ENCODE measurements at places on chromosomes 12 and 14.

DNA sequence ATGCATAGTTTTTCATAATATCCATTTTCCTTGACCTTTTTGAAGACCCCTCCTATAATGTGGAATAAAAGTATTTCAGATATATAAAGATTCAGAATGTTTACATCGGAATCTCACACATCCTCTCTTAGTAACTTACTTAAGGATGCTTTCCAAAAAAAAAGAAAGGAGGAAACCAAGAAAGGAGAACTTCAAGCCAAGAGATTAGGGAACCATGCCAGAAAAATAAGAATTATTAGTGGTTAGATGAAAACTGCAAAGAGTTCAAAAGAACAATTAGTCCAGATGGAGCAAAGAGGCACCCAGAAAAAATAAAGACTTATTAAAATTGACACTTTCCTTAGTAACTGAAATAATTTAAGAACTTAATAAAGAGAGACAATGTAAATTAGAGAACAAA, 179.2 kb downstream of the DUSP6 start:
- DNase-seq = no peak

- DNase-seq = no peak
These were observed 227.5 kb upstream of the LRIG3 start for GRCh38 chr12:59147791-59148190.

GRCh38 chr12:39123580-39124253, 218.3 kb upstream of the CPNE8 start:
- DNase-seq = no peak

- no peak for DNase-seq
These were observed 38.8 kb upstream of the TMCC3 start for GRCh38 chr12:94689002-94689645.

- DNase-seq = no peak
These were observed 56.4 kb downstream of the KDM5A start for GRCh38 chr12:332581-333205.

DNA sequence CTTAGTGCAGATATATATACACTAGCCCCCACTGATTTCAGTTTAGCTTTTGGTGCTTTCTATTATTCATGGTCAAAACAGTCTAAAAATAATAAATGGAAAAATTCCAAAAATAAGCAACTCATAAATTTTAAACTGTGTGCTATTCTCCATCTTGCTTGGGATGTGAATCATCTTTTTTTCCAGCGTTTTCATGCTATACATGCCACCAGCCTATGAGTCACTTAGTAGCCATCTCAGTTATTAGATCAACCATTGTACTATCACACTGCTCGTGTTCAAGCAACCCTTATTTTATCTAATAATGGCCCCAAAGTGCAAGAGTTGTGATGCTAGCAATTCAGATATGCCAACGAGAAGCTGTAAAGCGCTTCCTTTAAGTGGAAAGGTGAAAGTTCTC, 73.9 kb upstream of the KRR1 start:
- no peak for DNase-seq

DNA sequence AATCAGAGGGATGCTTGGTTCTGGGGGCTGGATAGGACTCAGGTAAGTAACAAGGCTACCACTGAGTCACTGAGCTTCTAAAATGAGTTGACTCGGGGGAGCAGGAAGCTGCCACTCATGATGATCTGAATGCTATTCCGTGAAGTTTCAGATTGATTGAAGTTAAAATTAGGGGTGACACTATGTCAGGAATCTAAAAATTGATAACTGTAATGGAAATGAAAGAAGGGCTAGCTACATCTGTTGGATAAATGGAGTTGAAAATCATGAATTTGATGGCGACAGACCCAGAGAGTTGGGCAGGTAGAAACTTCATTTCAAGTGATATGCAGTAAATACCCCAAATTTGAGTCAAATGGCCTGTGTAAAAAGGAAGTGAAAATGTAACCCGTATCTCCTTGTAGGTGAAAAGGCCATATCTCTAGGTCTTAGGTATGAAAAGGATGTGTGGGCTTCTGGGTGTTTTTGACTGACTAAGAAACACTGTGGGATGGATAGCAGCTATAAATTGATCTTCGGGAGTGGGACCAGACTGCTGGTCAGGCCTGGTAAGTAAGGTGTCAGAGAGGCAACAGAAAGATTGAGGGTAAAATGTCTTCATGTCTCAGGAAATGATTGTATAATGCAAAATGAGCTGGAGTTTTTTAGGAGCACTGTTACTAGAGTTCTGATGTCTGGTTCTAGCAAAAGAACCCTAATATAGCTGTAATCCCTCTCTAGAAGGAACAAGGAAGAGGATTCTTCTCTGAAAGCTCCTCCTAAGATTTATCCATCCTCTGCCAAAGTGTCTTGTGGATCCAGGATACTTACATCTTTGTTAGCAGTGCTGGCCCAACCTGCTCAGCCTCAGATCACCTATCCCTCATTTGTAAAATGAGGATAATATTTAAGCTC, 57.3 kb downstream of the DAD1 start:
- no peak for DNase-seq

- DNase-seq = no peak
These were observed 15.3 kb downstream of the RFLNA start for GRCh38 chr12:124310178-124310577.

- DNase-seq = no peak
These were observed 118.9 kb downstream of the CHST11 start for GRCh38 chr12:104575442-104576186.

DNA sequence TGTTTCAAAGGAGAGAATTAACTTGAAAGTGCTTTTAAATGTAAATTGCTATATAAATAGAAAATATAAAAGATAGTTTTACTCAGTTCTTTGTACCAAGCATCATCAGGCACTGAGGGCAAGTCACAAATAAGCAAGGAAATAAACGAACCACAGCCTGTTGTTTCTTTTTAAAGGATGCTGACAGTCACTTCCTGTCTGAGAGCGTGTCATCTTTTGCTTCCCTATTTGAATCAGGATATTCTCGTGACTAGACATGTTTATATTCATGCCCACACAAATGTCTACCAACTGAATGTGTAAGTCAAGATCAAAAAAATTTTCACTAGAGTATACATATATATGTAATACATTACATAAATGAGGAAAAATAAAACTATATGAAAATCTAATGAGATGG, 31.4 kb upstream of the SLC2A13 start:
- peak; percentile 19 for DNase-seq

GRCh38 chr14:104356738-104357688, 218.6 kb downstream of the KIF26A start:
- DNase-seq = no peak

DNA sequence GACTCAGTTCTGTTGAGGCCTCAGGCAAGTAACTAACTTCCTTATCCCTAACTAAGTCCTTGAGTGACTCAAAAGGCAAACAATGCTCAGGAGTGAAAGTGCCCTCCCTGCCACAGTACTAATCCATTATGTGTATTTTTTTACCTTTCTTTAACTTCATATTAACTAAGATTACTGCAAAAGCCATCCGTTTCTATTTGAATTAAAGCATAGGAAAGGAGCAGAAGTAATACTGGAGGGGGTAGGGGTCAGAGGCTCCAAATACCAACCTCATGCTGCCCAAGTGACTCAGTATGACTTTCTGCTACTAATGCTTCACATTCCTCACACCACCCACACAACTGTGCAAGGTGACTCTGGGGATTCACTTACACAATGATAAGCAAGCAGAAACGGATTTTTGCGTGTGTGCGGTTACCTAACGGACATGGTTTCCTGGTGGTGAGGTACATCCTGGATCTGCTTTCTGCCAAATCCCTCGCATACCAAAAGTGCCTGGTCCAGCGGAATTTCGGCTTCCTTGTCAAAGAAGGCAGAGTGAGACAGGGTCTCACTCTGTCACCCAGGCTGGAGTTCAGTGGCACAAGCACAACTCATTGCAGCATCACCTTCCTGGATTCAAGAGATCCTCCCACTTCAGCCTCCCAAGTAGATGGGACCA, 25.1 kb downstream of the MOK start:
- peak; percentile 78 for DNase-seq

DNA sequence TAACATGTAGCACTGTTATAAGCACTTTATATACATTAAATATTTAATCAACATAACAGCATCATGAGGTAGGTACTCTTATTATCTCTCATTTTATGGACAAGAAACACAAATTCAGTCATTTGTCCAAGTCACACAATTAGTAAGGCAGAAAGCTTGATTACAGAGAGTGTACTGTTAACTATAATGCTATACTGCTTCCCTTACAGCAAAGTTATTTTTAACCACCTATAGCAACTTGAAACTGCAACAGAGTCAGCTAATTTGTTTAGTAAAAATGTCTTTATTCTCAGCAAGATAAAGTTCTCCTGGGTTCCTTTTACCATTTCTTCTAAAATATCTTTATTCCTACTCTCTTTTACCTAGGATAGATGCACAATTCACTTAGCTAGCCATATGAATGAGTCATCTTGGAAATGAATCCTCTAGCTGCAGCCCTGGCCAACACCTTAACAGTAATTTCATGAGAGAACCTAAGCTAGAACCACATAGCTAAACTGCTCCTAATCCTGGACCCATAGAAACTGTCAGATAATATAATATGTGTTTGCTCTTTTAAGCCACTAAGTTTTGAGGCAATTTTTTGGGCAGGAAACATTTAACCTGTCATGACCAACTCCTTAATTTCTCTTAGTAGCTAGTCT, 90.2 kb upstream of the HECTD1 start:
- DNase-seq = no peak

DNA sequence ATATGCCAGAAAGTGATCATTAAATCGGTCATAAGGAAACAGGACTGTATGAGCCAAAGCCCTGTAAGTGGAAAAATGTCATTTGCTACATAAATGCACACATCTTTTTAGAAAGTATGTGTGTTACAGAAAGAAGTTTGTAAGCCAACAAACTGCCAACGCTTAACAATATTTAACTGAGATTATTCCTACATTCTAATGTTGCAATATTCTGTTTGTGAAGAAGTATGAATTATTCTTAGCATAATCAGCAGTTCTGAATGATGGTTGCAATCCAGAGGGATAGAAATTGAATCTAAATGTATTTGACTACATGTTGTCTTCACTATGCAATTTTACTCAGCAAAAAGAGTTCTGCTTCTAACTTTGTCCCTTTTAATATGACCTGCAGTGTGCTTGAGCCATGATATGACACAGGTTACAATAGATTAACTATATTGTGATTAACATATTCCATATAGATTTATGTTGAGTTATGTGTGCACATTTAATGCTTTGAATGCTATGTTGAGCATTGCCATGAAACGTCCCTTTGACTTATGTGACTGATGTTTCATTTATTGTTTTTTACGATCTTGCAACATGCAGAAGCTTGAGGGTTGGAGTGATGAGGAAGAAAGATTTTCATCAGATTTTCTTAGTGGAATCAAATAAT, 66.8 kb upstream of the PTPRQ start:
- DNase-seq = no peak

- no peak for DNase-seq
These were observed 390 bp downstream of the BRAP start for GRCh38 chr12:111685322-111685810.

DNA sequence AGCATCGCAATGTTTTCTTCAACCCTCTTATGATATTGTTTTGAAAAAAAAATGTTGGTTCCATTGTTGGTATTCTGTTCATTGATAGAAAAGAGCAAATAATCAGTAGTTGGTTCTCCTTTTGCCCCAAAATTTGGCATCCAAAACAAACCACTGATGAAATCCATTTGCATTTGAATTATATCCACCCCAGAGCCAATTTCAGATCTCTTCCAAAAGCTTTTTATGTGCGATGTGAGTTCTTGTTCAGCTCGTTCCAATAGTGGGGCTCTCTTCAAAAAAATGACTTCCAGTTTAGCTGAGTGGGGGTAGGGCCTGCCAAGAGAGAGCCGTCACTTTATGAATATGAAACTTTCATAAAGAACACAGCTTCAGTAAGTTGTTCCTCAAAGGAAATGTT, 130.7 kb downstream of the DIO2 start:
- no peak for DNase-seq

DNA sequence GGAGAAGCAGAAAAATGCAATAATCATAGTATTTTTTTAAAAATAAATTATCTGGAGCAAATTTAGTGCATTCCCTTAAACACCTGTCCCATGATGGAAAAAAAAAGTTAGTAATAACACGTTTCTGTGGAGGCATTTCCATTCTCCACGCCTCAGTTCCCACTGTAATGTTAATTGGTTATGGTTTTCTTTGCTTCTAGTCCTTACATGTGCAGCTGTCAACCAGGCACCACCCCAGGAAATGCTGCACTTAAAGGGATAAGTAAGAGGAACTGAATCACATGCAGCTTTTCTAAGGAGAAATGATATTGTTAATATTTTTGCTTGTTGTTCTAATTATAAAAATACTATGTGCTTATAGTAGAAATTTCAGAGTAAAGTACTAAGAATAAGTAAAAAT, 240.3 kb downstream of the ZFP36L1 start:
- no peak for DNase-seq

- DNase-seq = no peak
These were observed 35.8 kb downstream of the MTHFD1 start for GRCh38 chr14:64423987-64424386.

- peak; percentile 98 for DNase-seq
These were observed 19.3 kb upstream of the SERPINA6 start for GRCh38 chr14:94342334-94342934.
